ENCODE measurements at places on chromosomes 2 and 18.

- DNase-seq: no peak
Measured at GRCh38 chr2:191249156-191249813, 4.1 kb downstream of the MYO1B start.

- no peak for DNase-seq
Measured at GRCh38 chr2:134086594-134087219, 167.2 kb upstream of the MGAT5 start.

DNA sequence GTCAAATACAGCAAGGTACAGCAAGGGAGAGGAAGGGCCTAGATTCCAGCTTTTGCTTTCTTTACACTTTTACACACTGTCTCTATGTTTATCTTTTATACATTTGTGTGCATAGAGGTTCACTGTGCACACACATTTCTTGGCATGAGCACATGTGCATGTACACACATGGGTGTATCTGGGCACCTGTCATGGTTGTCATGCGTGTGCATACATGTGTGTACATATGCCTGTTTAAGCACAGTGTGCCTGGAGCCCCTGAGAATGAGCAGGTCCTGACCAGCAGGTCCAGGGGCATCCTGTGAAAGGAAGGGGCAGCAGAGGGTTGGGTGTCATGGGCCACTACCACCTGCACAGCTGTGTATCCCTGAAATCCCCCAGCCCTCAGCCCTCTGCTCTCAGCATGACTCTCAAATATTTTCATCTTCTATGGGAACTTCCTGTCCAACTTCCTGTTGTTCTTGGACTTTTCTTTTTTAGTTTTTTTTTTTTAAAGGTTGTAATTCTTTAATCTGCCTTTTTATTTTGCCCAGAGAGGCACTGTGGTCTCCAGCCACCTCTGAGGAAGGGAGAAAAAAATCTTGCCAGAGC is 97.0 kb upstream of the EPAS1 start:
- DNase-seq: no peak

DNA sequence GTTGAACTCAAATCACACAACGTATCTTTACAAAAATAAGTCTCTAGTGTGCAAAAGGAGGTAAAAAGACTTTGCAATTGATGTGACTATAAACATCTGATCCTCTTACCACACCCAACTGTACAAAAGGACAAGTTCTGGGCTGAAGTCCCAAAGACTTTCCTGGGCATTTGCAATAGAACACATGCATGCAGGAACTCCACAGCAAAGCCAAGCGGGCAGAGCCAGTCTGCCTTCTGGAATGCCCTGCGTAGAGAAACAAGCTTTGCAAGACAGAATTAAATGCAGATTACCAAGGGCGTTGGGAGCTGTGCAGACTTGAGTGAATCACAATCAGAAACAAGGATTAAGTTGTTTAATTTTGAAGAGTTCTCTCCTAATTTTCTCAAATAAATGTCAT is 208.4 kb upstream of the ZNF521 start:
- no peak for DNase-seq

- no peak for DNase-seq
Measured at GRCh38 chr2:72895154-72895553, 7.9 kb downstream of the SPR start.

GRCh38 chr2:191618046-191618780 is 59.7 kb upstream of the NABP1 start:
- no peak for DNase-seq

DNA sequence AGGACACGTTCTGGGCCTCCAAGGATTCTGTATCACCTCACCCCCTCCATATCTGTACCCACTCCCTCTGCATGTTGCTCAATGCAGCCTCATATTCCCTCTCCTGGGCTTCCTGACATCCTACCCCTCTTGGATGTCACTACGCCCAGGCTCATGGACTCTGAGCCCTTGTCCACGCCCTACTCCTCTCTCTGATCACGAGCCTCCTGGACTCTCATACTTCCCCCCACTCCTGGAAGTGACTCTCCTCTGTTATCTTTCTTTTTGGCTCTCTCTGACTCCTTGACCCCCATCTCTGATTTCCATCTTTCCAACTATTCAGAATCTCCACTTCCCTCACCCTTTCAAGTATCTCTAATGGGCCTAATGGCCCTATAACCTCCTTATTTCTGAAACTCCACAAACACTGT is 2.1 kb downstream of the TMEM198 start:
- DNase-seq: no peak

DNA sequence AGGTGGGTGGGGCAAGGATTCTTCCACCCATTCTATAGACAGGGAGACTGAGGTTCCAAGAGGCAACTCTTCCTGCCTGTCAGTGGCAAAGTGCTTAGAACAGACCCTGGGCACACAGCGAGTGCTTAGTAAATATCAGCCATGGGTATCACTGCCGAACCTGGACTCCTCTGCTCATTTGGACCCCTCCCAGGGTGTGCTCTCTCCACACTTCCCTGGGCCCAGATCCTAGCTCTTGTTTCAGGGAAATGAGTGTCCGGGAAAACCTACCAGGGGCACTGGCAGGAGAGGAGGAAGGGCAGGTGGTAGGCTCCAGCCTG is 136.3 kb downstream of the CYP26B1 start:
- no peak for DNase-seq

GRCh38 chr18:6949800-6950586 is 167.6 kb downstream of the LAMA1 start:
- no peak for DNase-seq

DNA sequence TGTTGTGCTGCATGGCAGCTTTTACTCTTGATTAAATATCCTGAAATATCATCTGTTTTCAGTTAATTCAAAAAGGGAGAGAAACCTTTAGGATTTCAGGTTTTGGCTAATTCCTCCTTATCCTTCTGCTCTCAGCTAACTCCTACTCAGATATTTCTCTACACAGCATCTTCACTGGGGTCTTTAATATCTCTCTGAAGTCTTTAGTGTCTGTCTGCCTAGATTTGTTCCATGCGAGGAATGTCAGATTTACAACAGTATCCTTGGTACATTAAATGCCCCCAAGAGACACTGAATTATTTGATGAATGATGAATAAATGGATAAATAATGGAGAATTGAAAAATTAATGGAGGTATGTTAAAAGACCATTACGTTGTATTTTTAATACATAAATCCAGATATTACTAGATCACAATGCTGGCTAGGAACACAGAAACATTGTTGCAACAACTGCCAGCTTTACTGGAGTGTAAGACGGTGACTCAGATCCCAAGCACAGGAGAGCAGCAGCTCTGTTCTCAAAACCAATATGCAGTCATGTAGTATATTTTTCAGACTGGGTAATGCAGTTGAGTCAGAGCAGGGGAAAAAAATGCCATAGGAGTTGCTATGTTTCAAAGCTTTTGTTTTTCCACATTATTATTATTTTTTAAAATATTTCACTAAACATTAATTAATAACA is 388.0 kb upstream of the SYT4 start:
- no peak for DNase-seq
